ENCODE measurements at places on chromosomes 12 and 14.

DNA sequence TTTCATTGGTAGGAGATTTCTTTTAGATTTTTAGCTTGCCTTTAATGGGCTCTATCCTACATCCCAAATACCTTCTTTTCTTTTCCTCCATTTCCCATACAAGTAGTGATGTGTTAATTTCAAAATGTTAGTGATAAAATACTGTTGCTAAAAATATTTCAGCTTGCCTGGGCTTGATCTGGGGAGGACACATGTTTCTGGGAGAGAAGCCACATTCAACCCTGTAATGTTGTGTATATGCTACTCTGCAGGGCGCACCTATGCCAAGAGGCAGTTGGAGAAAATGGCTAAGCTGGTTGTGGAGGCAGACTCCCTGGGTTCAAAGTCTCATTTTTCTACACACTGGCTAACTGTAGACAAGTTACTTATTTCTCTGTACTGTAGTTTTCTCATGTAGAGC is 26.3 kb downstream of the FLRT2 start:
- DNase-seq = no peak

DNA sequence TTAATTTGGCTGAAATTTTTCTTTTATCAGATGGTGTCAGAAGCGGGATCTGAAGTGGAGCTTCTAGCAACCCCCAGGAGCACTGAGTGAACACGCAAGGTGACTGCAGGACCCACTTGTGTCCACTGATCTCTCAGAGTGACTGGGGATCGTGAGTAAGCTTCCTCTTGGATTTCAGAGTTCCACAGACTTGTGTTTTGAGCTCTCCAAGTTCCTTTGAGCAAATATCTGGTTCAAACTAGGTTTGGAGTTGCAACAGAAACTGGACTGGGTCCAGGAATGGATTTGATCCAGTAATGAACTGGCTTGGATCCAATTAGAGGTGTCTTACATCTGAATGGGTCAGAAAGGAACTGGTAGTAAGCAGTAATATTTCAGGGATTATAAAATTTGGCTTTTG is 24.7 kb upstream of the B4GALNT1 start:
- DNase-seq = no peak

DNA sequence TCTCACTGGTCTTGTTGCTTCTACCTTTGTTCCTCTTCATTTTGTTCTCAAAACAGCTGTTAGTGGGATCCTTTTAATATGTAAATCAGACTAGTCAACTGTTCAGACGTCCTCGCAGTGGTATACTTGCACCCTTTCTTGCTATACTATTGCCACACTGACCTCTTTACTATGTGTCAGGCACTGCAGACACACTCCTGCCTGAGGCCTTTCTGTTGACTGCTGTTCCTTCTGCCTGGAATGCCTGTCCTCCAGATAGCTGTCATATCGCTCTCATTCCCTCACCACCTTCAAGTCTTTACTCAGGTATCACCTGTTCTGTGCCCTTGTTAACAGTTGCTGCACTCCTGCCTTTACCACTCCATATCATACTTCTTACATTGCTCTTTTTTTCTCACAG is 90.0 kb upstream of the TMEM263 start:
- no peak for DNase-seq

DNA sequence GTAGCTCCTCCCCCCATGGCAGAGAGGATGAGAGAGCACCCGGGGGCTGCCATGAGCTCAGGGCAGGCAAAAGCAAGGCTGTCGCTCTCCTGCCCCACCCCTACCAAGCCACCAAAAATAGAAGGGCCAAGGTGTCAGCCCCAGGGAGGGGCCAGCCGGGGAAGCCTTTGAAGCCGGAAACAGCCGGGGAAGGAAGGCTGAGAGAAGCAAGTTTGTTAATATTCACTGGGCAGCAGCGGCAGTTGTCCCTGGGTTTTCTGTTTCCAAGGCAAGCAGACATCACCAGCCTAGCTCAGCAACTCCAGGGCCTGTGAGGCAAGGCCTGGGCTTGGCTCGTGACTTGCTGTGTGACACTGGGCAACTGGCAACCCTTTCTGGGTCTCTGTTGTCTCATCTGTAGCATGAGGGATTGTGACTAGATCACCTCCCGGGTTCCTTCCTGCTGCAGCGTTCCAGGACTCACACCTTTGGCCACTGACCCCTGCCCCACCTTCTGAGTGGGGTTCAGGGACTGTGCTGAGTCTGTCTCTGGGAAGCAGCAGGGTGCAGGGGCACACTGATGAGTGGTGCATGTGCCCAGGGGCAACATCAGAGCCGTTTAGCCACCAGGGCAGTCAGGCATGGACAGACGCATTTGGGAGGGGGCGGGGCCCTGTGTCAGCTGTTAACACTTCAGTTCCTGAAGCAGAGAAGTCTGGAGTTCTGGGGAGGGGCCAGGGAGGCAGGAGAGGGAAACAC is 24.3 kb downstream of the SYNDIG1L start:
- DNase-seq = peak; percentile 44

DNA sequence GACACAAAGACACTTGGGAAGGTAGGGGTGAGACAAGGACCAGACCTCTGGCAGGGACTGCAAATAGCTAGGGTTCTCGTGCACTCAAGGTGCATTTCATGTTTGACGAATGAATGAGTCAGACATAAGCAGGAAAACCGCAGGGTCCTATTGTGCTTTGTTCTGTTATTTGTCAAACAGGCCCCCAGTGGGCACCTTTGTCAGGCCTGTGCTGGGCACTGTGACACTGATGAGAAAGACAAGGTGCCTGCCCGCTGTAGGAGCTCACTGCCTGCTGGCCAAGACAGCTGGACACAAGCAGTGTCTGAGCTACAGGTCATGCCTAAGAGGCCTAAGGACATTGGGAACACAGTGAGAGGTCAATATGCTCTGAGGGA is 2.3 kb downstream of the OTUB2 start:
- DNase-seq = peak; percentile 94

GRCh38 chr12:28793581-28794151 is 355.4 kb upstream of the FAR2 start:
- DNase-seq = no peak

GRCh38 chr14:22976620-22977433 is 5.5 kb downstream of the AJUBA start:
- DNase-seq = peak; percentile 58

- DNase-seq = no peak
Observed at GRCh38 chr14:100104523-100105300, 39.5 kb downstream of the EVL start.

DNA sequence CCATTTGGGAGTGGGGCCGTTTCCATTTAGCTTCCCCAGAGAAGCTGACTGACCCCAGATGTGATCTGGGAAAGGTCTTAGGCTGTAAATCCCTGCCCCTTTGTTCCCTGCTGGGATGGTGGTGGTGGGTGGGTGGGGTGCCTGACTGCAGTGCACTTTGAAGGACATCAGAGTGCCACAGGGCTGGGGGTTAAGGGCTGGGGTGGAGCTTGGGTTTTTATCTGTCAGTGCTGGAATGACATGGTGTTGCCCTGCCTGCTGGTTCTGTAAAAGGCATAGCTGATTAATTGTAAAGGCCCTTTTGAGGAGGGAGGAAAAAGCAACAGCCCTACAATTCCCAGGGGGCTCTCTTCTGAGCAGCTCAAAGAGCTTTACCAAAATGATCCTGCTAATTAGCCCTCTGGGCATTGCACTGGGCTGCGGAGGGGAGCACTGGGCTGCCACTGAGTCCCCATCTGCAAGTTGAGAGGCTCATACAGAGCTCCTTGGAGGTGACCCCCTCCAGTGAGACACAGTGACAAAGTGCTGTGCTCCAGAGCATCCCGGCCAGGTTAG is 21.1 kb downstream of the PLEKHG3 start:
- no peak for DNase-seq

DNA sequence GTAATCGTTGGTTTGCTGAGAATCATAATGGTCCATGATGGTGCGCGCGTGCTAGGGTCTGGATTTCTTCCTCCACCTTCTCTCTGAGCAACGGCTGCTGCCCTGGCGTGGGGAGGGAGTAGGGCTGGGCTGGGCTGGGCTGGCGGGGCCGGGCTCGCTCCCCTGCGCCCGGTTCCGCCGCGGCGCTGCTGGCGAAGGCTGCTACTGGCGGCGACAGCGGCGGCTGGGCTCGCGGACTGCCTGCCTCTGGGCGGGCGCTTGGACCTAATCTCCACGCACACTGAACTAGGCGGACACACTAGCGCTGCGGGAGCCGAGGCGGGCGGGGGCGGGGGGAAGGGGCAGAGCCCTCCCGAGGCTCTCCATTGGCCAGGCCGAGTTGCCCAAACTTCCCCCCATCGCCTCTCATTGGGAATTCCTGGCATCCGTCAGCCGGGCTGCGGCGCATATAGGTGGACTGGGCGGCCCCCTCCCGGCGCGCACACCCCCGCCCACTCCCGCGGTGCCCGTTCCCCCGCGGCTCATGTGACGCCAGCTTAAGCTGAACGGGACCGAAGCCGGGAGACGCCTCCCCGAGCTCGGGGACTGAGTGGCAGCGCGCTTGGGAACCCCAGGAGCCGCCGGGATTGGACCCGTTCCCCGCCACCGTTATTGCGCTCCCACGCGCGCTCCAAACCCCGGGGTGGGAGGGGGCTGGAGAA is at the start of gene ACTN1:
Gene ACTN1 (minus strand): TSS at position 282 of the 701 bp plus-strand sequence. CDS start 246 bp downstream, at position 36.
- peak; percentile 99 for DNase-seq

GRCh38 chr14:94424371-94424770 is 28.2 kb downstream of the SERPINA11 start:
- no peak for DNase-seq

GRCh38 chr12:25960143-25960542 is 1.7 kb downstream of the RASSF8 start:
- peak; percentile 71 for DNase-seq

GRCh38 chr14:24398653-24399446 is at the start of gene NYNRIN:
Gene NYNRIN, plus strand, starts transcription at chr14:24399003. Its CDS starts 244 bp downstream, at chr14:24399247.
- DNase-seq = peak; percentile 15

DNA sequence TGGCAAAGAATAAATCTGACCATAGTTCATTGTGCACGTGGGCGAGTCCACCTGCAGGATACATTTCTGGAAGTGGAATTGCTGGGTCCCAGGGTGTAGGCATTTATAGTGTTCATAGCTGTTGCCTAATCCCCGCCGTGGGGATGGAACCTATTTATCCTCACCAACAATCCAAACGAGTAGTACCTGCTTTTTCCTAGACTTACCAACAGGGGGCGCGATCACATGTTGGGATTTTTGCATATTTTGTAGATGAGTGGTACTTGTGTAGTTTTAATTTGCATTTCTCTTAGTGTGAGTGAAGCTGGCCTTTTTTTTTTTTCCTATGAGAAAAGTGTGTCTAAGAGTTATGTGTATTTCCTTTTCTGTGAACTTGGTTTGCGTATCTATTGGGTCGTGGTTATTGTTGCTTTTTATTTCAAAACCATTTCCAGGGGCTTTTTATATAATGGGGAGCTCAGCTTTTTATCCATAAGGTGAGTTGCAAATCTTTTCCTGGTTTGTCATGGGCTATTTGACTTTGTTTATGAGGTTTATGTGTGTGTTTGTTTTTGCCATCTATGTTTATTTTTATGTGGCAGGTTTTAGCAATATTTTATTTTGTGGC is 67.2 kb downstream of the CCDC92 start:
- DNase-seq = peak; percentile 67

DNA sequence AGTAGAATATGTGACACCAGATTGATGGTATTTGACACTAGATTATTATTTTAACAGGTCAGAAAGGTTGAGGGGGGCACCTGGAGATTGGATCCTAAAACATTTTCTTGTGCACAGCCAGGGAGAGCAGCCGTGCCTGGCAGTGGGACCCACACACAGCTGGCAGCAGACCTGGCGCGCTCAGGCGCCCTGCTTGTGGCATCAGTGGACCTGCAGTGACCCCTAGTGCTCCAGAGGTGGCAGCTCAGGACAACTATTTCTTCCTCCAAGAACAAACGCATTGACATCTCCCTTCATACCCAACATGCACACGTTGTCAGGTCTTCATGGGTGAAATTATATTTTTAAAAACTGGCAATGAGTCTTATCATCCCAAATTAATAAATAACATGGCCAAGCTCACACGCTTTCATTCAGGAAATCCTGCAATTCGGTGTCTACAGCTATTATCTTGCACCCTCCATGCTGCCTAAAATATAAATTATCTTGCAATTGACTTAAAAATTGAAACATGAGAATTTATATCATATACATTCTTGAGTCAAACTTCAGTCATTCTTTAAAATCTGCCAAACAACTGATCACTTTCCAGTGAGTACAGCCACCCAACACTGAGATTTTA is 7.7 kb upstream of the TMEM132D start:
- DNase-seq = peak; percentile 62

GRCh38 chr14:99066378-99066777 is 205.6 kb downstream of the BCL11B start:
- DNase-seq = peak; percentile 85

DNA sequence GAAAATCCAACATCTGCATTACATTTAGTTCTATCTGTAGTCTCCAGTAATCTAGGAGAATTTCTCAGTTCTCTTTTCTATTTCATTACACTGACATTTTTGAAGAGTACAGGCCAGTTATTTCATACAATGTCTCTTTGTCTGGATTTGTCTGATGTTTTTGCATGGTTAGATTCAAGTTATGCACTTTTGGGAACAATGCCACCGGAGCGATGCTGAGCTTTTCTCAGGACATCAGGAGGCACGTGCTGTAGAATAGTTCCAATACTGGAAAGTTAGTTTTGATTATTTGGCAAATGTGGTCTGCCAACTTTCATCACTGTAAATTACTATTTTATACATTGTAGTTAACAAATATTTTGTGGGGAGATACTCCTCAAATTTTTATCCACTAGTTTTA is 43.1 kb downstream of the ALDH1L2 start:
- peak; percentile 21 for DNase-seq

- DNase-seq = no peak
Observed at GRCh38 chr14:21617614-21618013, 17.1 kb downstream of the OR10G2 start.

DNA sequence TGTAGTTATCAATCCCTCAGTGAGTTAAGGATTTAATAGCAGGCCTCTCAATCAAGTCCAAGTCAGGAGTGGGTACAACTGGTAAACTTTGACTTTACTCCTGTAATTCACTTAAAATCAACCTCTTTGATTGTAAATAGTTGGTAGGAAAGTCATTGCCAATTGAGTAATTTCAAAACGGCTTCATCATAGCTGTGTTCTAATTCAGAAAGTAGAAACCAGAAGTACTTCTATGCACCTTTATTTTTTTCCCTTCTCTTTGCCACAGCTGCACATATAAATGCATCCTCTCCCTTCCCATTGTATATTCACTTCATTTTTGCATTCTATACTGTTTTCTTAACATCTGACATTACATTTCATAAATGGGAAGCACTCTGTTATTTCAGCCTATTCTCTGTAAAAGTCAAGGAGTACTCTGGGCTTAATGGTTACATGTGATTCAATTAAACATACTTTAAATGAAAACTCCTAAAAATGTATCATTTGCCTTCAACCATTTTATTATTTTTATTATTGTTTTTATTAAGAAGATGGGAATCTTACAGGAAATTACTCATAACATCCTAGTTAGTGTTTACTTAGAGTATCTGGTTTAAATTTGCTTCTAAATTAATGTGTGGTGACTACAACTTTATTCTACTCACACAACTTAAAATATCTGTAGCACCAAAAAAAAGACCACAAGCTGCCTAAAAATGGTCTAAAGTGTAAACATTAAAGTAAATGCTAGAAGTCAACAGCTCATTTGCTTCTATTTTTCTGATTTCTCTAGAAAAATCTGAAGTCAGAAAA is 171.2 kb downstream of the CEP128 start:
- no peak for DNase-seq

- no peak for DNase-seq
Observed at GRCh38 chr12:13251521-13251920, 55.0 kb downstream of the EMP1 start.

Data from SW480 (cell line).